Right kidney (tissue), 9 donors: ENCODE measurements at places on chromosomes 2 and 18.

DNA sequence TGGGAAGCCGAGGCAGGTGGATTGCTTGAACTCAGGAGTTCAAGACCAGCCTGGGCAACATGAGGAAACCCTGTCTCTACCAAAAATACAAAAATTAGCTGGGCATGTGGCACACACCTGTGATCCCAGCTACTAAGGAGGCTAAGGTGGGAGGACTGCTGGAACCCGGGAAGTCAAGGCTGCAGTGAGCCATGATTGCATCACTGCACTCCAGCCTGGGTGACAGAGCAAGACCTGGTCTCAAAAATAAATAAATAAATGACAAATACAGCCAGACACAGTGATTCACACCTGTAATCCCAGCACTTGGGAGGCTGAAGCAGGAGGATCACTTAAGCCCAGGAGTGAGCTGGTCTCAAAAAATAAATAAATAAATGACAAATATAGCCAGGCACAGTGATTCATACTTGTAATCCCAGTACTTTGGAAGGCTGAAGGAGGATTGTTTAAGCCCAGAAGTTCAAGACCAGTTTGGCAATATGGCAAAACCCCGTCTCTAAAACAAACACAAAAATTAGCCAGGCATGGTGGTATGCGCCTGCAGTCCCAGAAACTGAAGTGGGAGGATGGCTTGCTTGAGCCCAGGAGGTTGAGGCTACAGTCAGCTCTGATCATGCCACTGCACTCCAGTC is 6.2 kb downstream of the KANSL3 start:
- DNase-seq, result no peak

DNA sequence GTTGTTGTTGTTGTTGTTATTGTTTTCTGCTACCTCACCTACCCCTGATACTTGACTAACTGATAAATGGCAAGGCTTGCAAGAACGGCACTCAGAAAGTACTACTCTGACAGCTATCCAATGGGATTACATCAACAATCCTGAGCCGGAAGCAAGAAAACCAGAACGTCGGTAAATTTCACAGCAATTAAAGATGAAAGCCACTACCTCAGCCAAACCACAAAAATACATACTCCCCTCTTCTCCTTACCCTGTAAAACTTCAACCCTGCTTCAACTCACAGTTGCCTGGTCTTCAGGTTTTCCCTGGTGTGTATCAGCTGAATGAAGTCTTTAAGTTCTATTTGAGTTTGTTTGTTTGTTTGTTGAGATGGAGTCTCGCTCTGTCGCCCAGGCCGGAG is 293.7 kb upstream of the RND3 start:
- no peak for DNase-seq

DNA sequence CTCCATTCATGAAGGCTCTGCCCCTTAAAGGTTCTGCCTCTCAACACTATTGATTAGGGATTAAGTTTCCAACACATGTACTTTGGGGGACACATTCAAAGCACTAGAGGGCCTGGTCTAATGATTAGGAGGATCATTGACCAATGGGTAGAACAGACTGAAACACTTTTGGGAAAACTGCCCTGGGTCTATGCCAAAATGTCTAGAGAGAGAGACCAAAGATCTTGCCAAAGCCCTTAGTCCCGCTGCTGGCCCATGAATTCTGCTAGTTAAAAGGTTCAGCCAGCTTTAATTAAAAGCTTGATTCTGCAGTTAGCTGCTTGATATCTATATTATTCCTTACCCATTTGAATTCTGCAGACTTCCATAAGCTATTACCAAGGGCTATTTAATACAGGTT is 613.2 kb downstream of the SLC4A3 start:
- no peak for DNase-seq

GRCh38 chr2:159050426-159050825 is 82.0 kb downstream of the TANC1 start:
- DNase-seq, result no peak

- no peak for DNase-seq
Measured at GRCh38 chr2:101787097-101787496, 89.6 kb downstream of the MAP4K4 start.

- no peak for DNase-seq
Measured at GRCh38 chr18:23504720-23505119, 1.4 kb downstream of the RMC1 start.

GRCh38 chr18:79912409-79912991 is 39.0 kb downstream of the SLC66A2 start:
- no peak for DNase-seq

DNA sequence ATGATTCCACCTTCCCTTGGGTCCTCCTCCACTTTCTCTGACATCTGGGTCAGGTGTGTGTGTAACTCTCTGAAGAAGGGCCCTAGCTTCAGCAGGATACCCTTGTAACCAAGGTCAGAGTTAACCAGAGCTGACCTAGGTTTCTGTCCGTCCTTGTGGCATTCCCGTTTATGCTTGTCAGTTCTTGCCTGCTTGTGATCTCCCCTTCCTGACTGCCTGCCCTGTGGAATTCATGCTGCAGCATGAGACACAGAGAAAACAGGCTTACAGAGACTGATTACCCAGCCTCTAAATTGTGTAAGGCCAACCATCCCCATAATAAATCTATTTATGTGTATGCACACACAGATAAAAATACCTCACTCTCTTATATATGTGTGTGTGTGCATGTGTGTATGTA is 22.8 kb downstream of the NXPH2 start:
- no peak for DNase-seq

GRCh38 chr18:79511271-79511670 is 115.5 kb downstream of the NFATC1 start:
- no peak for DNase-seq

DNA sequence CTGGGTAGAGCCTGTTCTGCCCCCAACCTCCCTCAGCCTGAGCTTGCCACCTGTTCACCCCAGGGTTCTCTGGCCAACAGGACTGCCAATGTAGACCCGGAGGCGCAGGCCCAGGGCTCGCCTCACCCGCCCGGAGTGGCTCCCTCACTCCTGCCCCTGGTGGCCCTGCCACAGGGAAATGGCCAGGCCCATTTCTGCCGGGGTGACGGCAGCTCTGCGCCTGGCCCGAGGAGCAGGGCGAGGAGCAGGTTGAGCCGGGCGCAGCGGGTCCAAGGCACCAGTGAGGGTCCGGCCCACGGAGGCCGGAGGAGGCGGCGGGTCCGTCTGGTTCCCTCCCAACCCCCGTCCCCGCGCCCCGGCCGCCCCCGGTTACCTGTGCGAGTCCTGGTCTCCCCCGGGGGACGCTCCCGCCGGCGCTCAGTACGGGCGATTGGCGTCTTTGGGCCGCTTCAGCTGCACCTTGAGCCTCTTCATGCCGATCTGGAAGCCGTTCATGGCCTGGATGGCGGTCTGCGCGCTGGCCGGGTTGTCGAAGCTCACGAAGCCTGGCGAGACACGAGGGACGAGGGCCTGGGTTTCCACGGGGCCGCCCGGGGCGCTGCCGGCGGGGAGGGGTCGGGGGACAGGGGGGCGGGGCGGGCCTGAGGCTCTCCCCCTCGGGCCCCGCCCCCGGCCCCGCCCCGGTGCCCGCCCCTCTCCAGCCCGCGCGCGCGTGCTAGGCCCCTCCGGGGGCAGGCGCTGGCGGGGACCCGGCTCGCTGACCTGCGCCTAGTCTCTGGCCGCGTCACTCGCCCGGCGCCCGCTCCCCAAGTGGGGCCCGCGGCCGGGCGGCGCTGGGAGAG is 312.0 kb downstream of the CELF4 start:
- DNase-seq, result peak; percentile 49

GRCh38 chr2:152428800-152429582 is 94.0 kb downstream of the FMNL2 start:
- no peak for DNase-seq

DNA sequence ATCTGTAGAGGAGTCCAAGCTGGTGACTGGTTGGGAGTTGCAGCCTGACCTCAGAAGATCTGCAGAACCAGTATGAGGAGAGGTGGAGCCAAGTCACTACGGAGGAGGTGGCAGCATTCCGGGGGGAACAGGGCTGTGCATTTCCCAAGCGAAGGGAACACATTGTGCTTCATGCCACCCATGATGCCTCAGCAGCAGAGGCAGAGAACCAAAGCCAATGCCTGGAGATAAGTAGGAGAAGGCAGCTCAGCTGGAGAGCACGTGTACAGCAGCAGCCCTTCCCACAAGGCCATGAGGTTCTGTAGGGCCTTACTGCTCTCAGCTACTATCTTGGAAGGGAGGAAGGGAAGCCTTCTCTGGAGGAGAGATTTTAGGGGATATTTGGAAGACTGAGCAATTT is 67.2 kb upstream of the LRPPRC start:
- DNase-seq, result no peak

DNA sequence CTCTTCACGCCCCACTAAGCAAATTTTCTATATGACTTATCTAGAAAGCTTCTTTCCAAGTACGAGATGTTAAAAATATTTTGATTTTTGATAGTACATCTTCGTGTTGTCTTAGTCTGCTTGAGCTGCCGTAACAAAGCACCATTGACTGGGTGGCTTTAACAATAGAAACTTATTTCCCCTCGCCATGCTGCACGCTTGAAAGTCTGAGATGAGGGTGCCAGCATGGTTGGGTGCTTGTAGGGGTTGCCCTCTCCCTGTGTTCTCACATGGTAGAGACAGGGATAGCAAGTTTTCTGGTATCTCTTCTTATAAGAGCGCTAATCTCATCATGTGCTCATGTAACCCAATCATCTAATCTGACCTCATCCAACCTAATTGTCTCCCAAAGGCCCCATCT is 106.2 kb downstream of the TANC1 start:
- DNase-seq, result no peak

DNA sequence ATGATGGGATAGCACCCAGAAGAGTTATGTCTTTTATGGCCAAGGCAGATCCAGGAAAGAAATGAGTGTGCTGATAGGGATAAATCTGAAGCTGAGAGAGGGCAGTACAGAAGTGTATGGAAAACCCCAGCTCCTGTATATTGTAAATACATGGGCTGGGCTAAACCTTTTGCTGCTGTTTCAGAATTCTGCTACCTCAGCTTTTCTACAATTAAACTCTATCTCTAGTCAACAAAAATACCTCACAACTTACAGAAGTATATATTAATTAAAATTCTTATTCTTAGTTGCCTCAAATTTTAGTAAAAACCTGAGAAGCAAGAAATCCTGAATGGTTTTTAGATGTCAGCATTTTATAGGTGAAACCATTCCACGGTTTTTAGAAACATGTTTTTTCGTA is 889.5 kb upstream of the NXPH2 start:
- no peak for DNase-seq

GRCh38 chr2:1231466-1232063 is 181.7 kb upstream of the TPO start:
- DNase-seq, result no peak

DNA sequence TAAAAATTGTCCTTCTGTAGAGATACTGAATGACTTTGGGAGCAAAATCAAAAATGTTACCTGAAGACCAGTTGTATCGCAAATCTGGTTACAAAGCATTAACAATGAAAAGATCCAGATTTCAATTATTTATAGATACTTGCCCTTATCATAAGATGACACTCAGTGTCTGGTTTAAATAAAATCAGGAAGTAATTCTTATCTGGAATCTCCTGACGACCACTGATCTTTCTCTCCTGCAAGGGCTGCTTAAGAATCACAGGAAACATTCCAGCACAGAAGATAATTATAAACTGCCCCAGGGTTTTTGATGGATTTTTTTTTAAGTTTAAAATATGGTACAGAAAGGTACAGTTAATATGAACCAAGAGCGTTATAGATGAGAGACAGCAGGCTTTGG is 205.7 kb downstream of the ALK start:
- no peak for DNase-seq

DNA sequence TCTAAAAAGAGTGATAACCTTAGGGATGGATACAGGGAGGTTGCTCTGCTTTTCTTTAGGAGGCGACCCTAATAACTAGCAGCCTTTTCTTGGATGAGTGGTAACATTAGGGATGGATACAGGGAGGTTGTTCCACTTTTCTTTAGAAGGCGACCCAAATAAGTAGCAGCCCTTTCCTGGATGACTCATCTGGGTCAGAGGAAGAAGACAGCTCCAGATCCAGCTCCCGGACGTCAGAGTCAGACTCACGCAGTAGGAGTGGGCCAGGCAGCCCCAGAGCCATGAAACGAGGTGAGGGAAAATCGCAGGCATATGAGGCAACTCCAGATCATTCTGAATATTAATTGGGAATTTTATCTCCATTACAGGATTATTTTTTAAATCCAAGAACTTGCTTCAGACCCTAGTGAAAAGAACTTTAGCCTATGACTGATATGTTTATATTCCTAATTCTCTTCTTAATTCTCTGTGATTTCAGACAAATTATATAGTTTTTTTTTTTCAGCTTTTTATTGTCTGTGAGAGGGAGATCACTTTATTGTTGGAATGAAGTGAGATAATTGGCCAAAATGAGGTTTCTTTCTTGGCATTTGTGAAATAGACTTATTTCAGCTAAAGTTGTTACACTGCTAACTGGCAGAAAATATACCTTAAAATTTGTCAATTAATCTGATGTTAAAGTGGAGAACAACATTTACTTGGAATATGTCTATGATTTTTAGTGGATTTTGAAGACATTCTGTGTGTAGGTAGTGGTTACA is 31.2 kb upstream of the C1GALT1C1L start:
- no peak for DNase-seq

DNA sequence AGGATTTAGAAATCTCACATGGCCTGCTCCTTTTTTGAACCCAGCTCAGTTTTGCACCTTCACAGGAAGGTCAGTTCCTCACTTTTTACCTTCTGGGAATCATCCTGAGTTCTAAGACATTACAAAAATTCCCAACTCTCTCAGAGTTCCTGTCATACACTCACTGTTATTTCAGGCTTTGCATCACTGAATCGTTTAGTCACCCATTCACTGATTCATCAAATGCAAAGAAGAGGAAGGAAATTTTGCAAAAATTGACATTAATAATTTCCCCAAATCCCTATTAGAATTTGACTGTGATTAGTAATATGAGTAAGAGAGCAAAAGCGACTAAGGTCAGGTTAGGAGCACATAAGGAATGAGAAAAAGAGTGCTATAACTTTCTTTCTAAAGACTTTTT is 197.5 kb downstream of the PDE1A start:
- no peak for DNase-seq

- DNase-seq, result no peak
Measured at GRCh38 chr2:237819231-237819630, 20.7 kb downstream of the RBM44 start.

DNA sequence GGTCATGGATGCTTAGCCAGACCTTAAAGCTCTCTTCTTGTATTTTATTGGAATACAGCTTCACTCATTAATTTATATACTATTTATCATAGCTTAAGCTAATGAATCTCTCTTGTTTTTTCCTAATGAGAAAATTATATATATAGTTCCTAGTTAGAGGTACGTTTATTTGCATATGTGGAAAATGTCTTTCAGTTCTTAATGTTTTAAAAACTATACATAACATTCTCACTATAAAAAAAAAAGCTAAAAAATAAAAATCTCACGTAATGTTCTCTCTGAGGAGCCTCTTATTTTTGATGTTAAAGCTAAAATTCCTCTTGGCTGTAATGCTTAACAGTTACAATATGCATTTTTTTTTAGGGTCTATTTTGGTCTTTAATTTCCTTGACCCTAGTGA is 16.6 kb downstream of the UGP2 start:
- DNase-seq, result no peak

DNA sequence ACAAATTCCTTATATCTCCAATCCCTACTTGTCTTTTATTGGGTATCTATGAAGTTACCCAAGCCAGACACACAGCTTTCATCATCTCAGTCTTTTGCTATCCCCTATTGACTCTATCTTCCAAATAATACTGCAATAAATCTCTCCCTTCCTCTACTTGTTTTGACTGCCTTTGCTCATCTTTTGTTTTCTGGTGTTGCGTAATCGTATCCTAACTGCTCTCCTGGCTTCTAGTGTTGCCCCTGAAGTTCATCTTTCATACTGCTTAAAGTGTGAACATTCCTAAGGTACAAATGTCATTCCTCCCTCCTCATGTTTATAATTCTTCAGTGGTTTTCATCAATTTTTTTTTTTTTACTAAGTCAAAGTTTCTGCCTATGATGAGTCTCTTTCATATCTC is 491.3 kb upstream of the DCC start:
- no peak for DNase-seq
